ENCODE measurements at places on chromosomes 4 and X. TPM values are rescaled to one million over a fixed set of nuclear protein-coding genes. Genes with fewer than 3 reads are reported as not detected.

Gene F11
- total RNA-seq = 0.68 TPM

Gene CDX4
- total RNA-seq = not detected

Gene TBX22
- total RNA-seq = not detected

Gene HPGD
- total RNA-seq = 12.0 TPM

Gene C4orf54
- not detected for total RNA-seq

Gene RPS6KA6
- total RNA-seq = not detected

Gene ATP10D
- total RNA-seq = 19.8 TPM

Gene USP17L11
- not detected for total RNA-seq

Gene ARSJ
- 1.5 TPM for total RNA-seq

Gene P2RY8
- total RNA-seq = 73.7 TPM

Gene CXCL6
- not detected for total RNA-seq
